ENCODE measurements at places on chromosomes 12 and 14.

DNA sequence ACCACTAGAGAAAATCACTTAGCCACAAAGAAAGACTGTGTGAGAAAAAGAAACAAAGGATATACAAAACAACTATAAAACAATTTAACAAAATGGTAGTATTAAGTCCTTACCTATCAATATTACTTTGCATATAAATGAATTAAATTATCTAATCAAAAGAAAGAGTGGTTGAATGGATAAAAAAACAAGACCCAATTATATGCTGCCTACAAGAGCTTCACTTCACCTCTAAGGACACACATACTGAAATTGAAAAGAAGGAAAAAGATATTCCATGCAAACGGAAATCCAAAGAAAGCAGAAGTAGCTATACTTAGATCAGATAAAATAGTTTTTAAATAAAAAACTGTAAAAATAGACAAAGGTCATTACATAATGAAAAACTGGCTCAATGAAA is 134.9 kb upstream of the CCDC196 start:
- DNase-seq, result no peak

DNA sequence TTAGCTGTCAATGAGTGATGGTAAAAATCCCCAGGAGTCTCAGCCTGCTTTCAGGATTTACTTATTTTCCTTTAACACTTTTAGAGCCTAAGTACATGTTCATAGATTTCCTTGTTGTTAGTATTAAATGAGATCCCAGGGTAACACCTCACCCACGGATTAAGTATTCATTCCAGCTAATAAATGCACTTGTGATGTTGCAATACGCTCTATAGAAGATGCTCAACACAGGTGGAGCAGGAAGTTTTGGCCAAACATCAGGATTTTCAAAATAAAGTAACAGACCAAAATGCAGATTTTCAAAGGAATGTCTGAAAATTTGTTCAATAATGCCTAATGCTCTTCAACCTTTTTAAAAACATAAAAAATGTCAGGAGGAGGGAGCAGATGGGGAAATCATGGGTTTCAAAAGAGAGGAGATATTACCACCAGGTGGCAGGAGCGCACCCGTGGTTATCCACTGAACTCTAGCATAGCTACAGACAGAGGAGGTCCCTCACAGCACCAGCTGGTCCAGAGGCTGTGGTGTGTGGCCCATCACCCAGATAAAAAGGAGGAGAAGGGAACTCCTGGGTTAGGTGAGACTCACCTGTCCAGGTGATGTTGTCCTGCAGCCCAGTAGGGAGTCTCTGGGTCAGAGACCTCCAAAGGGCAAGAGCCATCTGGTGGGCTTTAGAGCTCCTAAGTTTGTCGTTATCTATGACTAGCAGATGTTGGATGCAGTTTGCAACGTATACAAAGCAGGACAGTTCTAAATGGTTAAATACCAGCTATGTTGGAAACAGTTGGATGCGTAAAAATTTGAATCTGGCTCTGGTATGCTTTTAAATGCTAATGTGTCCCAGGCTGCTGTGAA is 1158.4 kb upstream of the TMEM132C start:
- DNase-seq, result peak; percentile 17

DNA sequence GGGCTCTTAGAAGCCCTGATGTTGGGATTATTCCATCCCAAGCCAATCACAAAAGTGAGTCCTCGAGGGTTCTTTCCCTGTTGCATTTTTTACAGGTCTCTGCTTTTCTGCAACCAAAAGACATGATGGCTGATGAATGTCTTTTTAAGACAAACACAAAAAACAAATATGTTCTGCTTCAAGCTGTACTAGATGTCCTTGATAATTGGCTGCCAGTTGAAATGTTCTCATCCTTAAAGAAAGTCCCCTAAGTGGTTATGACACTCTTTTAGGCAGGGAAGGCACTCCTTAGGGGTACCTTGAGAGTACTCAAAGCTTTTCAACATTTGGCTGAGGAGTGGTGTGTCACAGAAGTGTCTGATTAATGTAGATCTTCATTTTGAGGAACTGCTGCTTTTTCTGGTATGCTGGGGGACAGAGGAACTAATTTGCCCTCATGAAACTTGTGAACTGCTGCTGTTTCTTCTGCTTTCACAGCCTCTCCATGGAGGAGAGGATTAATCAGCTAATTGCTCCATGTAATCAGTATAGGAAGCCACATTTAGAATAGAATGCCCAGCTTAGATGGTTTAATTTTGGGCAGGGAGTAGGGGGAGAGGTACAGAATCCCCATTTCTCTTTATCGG is 22.8 kb upstream of the IGF1 start:
- DNase-seq, result no peak

GRCh38 chr12:10221846-10222245 is 9.2 kb downstream of the GABARAPL1 start:
- no peak for DNase-seq

DNA sequence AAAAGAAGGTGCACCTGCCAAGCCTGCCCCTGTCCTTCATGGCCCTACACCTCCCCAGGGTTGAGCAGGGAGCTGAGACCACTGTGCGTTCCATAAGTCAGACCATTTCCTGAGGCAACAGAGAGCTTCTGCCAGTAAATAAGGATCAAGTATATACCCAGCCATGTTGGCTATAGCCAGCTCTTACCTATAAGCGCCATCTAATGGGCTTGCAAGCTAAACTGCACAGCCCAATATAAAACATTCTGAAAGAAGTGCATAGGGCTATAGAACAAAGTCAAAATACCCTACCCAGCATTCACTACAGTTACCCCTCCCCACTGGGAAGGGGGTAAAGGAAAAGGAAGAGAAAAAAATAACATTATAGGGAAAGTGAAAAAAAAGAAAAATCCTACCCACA is 59.3 kb upstream of the SCAF11 start:
- DNase-seq, result no peak
